ENCODE measurements at places on chromosomes 1 and 21. TPM values are rescaled to one million over a fixed set of nuclear protein-coding genes. Genes with fewer than 3 reads are reported as not detected.

- no peak overlapping the region for H3K4me3 ChIP-seq
- no peak for DNase-seq
- peaks cover 81% of the 10 kb centered on the region for H3K4me1 ChIP-seq
Observed at GRCh38 chr21:38984982-38985567, 179.3 kb downstream of the ETS2 start.

- H3K36me3 ChIP-seq = no peaks in the 10 kb centered on the region
- H3K4me3 ChIP-seq = no peak overlapping the region
- peaks cover 17% of the 10 kb centered on the region for H3K27me3 ChIP-seq
- no peak overlapping the region for H3K27ac ChIP-seq
Observed at GRCh38 chr1:29711582-29712283, 475.4 kb downstream of the PTPRU start.

DNA sequence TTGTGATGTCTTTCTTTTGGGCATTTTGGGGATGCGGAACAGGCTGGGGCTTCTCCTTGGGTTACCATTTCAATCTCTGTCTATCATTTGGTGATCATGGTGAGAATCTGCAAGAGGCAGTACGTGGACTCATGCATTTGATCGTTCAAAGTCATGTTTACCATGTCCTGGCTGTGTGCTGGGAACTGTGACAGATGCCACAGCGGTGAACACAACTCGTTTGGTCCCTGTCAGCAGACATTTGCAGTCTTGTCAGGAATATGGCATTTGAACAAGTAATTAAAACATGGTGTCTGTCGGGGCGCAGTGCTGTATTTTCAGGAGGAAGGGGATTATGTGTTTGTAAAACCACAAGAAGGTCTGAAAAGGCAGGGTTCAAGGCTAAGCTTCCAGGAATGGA is 103.3 kb upstream of the IGSF21 start:
- no peak overlapping the region for H3K4me3 ChIP-seq
- no peaks in the 10 kb centered on the region for H3K4me1 ChIP-seq
- H3K27ac ChIP-seq = no peak overlapping the region
- no peak for DNase-seq
- H3K36me3 ChIP-seq = no peaks in the 10 kb centered on the region

DNA sequence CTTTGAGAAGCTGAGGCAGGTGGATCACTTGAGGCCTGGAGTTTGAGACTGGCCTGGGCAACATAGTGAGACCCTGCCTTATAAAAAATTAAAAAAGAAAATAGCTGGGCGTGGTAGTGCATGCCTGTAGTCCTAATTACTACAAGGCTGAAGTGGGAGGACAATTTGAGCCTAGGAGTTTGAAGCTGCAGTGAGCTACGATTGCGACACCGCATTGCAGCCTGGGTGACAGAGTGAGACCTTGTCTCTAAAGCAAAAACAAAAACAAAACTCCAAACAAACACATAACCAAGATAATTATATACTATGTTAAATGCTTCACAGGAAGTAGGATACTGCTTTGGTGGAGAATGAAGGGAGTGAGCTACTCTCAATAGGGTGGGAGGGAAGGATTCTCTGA is 5.4 kb upstream of the PAFAH2 start:
- H3K27me3 ChIP-seq = peaks cover 3% of the 10 kb centered on the region
- no peak overlapping the region for H3K4me3 ChIP-seq
- H3K4me1 ChIP-seq = peaks cover 7% of the 10 kb centered on the region
- DNase-seq = no peak
- no peak overlapping the region for H3K27ac ChIP-seq
- H3K36me3 ChIP-seq = no peaks in the 10 kb centered on the region

Gene PGLYRP3
- not detected for total RNA-seq

Gene SMIM34
- total RNA-seq = not detected

Gene PAFAH2
- total RNA-seq = 9.9 TPM
